ENCODE measurements at places on chromosomes 1 and 21.

DNA sequence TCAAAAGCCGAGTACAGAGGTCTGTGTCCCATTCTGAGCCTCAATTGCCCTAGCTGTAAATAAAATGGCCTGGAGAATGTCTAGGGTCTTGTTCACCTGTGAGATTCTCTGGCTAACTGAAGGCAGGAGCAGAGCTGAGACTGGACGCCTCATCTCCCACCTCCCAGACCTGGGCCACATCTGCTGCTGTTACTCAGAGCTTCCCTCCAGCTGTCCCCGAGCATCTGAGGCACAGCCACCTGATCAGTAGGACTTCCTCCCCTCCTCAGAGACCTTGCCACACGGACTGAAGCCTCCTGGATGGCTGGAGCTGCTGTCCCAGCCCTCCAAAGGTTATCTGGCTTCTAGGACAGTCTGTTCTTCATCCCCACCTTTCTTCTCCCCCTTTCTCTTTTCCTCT lies 62.4 kb downstream of the TMEM53 start:
- DNase-seq, result no peak

- DNase-seq, result no peak
Measured at GRCh38 chr21:44487831-44488230, 32.5 kb downstream of the LRRC3 start.

GRCh38 chr1:10651793-10652192 lies 144.7 kb downstream of the CASZ1 start:
- DNase-seq, result no peak

DNA sequence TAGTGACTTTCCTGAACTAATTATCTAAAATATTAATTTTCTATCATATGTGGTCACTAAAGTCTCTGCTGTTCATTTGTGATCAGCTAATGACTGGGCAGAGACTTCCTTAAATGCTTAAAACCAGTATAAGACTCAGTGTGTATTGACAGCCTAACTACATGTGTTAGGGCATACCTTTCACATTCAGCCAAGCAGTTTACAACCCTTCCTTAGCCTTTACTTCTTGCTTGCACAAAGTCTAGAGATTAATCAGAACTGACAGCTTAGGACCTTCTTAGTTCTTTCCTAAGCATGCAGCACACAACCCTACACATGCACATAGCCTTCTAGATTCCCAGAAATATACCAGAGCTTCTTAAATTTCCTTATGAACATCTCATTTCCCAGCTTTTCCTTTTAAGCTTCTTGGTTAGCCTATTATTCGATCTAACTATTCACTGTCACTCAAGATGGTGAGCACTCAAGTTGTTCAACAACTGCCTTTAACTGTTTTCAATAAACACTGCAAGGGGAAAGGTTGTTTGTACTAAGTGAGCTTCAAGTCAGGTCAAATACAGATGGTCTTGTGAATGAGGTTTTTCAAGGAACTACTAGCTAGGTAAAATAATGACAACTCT lies 13.4 kb downstream of the EYA3 start:
- DNase-seq, result no peak

GRCh38 chr1:164662462-164662861 lies 103.5 kb downstream of the PBX1 start:
- DNase-seq, result no peak

DNA sequence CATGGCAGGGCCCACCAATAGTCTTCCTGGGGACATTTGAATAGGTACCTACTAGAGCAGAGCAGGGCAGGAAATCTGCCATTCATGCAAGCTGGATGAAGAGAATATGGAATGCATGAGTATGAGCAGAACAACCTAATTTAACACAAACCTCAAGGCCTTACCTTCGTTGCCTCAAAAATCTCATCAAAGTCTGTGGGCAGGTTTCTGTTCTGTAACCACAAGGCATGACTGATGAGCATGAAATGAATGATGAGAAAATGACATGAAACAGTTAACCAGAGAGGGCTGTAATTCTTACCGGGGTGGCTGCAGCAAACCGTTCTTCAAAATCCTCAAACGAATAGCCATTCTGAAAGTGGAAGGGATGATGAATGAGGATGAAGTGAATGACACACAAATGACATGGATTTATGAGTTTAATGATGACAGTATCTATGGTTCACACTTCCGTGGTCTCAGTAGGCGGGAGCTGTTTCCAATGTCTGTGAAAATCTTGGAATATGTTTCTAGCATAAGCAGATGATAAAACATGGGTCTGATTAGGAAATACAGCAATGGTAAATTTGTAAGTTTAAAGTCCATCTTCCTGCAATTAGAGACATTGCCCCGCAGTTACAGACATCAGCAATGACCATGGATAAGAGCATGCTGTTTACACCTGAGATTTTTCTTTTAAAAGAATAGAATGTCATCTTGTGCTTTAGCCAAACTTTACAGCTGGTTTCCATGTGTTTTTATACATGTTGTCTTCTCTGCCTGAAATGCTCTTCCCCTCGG lies 67.6 kb upstream of the C8B start:
- DNase-seq, result no peak

DNA sequence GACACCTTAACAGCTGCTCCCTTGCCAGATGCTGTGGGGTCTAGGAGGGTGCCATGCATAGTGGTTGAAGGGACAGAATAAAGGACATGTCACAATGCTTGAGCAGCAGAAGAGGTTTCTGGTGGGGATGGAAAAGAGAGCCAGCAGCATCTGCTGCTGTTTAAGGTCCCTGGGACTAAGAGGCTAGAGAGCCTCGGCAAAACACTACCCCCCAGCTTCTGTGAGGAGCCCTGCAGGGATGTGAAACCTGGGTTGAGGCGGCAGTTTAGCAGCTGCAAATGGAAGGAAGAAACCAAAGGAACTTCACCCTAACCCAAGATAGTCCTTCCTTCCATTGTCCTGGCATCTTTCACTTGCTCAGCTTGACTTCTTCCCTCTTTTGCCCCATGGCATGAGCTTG lies 39.4 kb downstream of the PLXNA2 start:
- DNase-seq, result no peak

GRCh38 chr1:20343149-20343937 lies 52.7 kb downstream of the VWA5B1 start:
- DNase-seq, result peak; percentile 46

DNA sequence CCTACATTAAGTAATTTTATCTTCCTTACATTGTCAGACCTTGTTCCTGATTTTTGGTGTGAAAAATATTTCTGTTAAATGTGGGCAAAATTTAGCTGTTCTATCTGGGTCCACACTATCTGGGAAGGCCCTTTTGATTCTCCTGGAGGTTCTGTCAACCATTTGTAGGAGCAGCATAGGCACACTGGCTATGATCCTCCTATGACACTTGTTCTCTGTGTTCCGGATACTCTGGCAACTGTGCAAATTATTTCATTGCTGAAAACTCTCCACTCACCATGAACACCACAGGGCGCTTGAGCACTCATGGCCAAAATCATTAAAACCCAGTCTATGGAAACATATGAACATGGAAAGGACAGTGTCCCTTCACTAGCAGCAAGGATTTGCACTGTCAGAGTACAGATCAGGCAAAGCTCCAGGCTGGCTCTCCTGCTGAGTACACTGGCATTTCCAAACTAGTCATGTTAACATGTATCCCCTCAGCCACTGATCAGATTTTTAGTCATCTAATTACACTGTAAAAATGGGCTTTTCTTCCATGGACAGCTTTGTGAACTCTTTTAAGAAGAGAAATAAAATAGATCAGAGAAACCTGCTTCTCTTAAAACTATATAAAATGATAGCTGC lies 43.9 kb upstream of the SGIP1 start:
- no peak for DNase-seq

DNA sequence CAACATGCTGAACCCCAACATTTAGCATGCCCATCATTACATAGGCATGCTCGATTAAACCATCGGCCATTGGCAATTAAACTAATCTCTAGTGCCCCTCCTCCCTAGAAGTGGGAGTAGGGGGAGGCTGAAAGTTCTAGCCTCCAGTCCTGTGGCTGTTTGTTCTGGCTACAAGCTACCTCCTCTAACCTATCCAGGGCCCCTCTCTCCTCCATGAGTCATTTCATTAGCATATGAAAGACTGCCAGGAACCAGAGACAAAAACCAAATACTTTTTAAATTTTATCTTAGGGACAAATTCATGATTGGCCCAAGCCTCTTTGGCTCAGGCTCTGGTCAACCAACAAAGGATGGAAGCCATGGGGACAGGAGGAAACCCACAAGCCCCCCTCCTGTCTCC lies 231.1 kb downstream of the CACNA1E start:
- DNase-seq, result no peak

- no peak for DNase-seq
Measured at GRCh38 chr1:14952626-14953314, 200.8 kb upstream of the TMEM51 start.

DNA sequence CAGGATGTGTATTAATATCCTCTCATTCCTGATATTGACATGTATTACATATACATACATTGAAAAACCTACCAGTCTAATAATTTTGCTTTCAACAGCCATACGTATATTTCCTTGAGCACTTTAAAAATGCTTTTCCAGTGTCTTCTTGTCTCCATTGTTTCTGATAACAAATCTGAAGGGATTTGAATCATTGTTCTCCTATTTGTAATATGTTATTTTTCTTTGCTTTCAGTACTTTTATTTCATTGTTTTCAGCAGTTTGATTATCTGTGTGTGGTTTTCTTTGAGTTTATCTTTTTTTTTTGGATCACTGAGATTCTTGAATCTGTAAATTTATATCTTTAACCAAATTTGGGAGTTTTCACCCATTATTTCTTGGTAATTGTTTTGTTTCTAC lies 65.3 kb downstream of the RABGAP1L start:
- DNase-seq, result no peak

DNA sequence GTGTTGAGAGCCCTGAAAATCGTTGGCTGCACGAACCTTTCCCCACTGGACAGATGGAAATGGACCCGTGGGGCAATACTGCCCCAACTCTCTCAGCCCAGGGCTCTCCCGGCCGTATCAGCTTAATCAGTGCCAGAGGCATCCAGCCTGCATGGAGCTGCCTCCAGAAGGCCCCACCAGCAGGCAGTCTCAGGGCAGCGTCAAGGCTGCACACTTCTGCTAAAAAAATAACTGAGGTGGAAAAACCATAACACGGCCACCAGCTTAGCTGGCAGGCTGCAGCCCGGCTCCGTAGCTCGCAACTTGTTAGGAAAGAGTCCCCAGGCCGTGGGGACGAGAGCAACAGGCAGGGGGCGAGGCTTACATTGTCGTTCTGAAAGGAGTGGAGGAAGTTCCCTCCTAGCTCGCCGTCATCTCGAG lies 27.9 kb downstream of the MRPL37 start:
- DNase-seq, result no peak

GRCh38 chr1:146036965-146037646 lies 15.6 kb upstream of the HJV start:
- peak; percentile 81 for DNase-seq

GRCh38 chr1:237817277-237817676 lies 73.4 kb downstream of the ZP4 start:
- DNase-seq, result no peak

DNA sequence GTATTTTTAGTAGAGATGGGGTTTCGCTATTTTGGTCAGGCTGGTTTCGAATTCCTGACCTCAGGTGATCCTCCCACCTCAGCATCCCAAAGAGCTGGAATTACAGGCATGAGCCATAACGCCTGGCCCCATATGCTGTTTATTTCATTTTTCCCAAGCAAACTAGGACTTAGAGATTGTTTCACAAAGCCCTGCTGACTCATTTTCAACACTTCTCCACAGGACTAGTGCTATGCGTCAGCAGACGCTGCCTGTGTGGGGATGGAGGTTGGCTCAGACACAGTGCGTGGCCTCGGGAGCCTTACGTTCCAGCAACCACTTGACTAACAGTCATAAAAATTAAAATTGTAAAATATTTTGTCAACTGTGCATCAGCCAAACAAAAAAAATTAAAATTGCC lies 22.7 kb downstream of the PKNOX1 start:
- DNase-seq, result no peak

- no peak for DNase-seq
Measured at GRCh38 chr1:180230416-180230790, 339 bp downstream of the LHX4 start.

DNA sequence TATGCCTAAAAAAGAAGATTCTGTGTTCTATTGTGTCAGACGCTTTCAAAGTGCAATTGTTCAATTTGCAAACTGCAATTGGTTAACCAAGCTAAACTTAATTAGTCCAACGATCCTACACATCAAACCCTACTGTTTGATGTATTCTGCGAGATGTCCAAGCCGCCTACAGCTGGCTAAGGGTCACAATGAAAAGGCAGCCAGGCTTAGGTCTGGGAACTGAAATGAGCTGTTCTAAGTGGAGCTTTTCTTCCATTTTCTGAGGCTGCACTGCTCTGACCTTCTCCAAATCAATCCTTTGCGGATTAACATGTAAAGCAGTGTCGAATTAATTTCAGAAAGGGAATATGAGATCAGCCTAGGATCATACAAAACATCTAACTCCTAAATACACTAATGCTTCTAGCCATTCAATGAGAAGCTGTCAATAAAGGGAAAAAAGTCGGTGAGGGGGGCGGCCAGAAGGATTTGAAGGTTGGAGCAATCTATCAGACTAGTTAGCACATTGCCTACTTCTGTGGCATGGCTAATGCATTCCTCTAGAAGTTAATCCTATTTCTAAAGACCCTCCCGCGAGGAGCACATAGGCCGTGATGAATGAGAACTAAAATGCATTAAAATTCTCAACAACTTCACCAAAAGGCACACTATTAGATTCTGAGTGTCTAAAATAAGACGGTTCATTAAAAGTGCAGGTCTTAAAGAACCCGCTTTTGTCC lies 119.0 kb downstream of the SIM2 start:
- DNase-seq, result no peak

GRCh38 chr1:56345831-56346230 lies 233.5 kb downstream of the PLPP3 start:
- DNase-seq, result no peak

DNA sequence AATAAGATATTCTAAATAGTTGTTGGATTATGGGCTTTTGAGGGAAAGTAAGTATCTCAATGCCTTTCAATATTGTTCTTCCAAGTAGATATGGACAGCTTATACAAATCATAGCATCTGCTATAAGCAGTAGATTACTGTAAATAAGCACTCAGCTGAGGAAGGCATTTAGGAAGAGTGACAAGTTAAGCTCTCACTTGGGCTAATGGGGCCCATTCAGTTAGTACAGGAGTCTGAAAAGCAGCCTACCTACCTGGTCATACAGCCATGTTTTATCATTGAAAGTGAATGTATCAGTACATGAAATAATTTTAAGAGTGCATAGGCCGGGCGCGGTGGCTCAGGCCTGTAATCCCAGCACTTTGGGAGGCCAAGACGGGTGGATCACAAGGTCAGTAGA lies 73.1 kb downstream of the APP start:
- no peak for DNase-seq

GRCh38 chr1:27772036-27772931 lies 735 bp upstream of the STX12 start:
- DNase-seq, result no peak

DNA sequence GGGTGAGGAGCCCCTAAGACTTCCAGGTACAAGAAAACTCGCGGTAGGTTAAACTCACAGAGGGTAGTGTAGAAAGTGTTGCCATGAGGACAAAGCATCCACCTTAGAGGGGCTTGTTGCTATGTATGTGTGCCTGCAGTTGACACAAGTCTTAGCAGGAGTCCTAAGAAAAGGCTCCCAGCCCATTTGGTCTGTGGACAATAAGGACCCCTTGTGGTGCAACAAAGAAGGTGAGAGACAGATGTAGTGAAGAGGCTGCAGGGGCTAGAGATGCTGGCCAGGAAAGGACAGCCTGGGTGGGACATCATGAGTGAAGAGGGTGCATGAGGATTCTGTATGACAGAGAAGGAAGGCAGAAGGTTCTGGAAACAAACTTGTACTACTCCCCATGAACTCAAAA lies 36.3 kb upstream of the IL10 start:
- DNase-seq, result peak; percentile 39

GRCh38 chr1:153881751-153882150 lies 41.0 kb downstream of the GATAD2B start:
- DNase-seq, result no peak

GRCh38 chr1:86035101-86035500 lies 121.5 kb downstream of the COL24A1 start:
- DNase-seq, result no peak

Data from endothelial cell (in vitro differentiated cells).